ENCODE measurements at places on chromosomes 1 and 21.

GRCh38 chr1:30046751-30047150, 676.6 kb downstream of the MATN1 start:
- DNase-seq: no peak

GRCh38 chr1:59143133-59143487, 153.8 kb upstream of the FGGY start:
- DNase-seq: no peak

- no peak for DNase-seq
Measured at GRCh38 chr1:18531503-18531845, 50.7 kb downstream of the KLHDC7A start.

DNA sequence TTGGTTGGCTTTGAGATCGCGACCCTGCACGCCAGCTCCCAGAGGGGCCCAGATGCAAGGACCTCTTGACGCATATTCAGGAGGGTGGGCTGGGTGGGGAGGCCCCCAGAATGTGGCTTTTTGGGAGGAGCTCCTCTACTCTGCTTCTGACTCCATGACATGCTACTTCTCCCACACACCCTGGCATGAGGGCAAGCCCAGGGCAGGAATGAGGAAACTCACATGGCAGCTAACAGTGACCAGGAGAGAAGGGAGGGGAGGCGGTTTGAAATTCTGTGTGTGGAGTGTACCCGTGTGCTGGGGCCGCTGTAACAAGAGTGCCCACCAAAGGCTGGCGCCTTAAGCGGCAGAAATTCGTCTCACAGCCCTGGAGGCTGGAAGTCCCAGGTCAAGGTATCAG, 61.3 kb upstream of the GPR153 start:
- DNase-seq: no peak

DNA sequence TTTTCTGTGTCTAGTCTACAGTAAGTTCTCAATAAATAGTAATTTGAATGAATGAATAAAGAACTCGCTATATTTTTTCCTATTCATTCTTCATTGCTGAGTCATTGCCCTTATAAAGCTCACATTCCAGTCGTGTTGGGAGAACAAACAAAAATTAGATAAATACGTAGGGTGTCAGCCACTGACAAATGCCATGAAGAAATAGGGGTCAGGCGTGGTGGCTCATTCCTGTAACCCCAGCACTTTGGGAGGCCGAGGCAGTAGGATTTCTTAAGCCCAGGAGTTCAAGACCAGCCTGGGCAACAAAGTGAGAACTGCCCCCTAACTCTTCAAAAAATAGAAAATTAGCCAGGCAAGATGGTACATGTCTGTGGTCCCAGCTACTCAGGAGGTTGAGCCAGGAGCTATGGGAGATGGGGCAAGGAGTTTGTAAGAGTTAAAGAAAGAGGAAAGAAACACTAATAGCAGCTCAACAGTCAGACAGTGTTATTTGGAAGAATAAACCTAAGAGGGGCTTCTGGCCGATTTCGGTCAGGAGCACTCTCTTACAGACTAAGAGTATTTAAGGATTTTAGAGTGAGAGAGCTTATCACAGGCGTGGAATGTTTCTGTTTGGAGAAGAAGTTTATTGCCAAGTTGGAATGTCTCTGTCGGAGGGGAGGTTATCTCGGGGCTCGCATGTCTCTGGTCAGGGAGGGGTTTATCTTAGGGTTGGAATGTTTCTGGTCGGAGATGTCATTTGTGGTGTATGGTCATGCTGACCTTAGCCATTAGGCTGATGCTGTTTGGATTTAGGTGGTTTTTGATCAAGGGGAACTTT, 1.8 kb upstream of the CHML start:
- no peak for DNase-seq

- no peak for DNase-seq
Measured at GRCh38 chr21:16608209-16608830, 878.5 kb downstream of the USP25 start.

DNA sequence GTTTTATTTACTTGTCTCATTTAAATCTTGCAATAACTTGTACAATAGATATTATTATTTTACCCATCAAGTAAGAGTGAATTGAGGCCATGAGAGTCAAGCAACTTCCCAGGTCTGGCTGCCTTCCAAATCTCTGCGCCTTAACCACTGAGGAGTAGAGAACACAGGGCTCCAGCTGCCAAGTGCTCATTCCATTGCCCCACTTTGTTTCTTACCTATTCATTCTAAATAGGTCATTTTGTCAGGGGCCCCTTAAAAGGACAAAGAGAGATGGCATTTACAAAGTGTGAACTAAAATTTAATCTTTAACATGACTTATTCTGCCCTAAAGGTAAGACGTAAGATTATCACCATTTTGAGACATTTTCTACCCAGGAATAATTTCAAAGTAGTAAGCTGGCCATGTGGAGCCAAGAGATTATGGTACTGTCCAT, 3.5 kb downstream of the PPP1R15B start:
- DNase-seq: peak; percentile 56

GRCh38 chr21:17051054-17051453, 461.8 kb upstream of the CXADR start:
- DNase-seq: no peak

GRCh38 chr1:39635871-39636210, 3.6 kb downstream of the HEYL start:
- no peak for DNase-seq

DNA sequence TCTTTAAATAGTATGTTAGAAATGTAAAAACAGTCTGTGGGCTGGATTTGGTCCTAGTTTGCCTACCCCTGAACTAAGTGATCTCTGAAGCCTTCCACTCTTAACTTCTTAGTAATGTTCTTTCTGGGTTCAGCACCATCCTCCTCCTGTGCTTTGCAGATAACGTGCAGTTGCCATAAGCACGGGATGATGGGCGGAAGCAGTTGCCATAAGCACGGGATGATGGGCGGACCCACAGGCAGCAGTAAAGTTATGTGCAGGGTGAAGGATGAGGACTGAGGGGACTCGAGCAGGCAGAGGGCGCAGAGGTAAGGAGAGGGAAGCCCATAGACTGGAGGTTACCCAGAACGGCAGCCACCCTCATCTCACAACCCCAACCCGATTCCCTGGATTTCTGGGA, 25.6 kb downstream of the GPA33 start:
- DNase-seq: no peak

GRCh38 chr1:147625362-147625995, 44.8 kb downstream of the ACP6 start:
- no peak for DNase-seq

DNA sequence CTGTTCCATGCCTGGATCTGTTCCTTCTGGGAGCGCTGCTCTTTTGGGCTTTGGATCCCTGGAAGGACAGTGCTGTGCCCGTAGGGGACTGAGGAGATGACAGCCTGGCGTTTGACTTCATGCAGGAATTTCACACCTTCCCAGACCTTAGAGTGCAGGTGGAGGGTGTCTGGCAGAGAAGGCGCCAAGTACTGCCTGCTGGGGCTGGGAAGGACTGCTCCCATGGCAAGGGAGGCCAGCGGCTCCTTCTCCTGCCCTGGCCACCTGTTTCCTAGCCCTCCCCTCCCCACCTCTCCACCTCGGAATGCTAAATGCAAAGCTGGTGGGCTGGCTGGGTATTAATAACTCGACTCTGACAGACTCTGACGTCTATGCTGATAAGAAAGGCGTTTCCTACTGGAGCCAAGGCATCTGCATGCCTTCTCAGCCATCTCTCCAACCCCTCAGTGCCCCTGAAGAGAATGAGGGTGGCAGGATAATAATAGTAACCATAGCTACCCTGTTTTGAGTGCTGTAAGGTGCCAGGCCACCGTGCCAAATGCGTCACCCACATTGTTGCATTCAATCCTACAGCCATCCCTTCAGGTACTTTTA, 17.5 kb upstream of the PDIK1L start:
- DNase-seq: no peak

- no peak for DNase-seq
Measured at GRCh38 chr1:15425958-15426357, 12.3 kb upstream of the CTRC start.

GRCh38 chr1:17350928-17351446, 21.0 kb upstream of the PADI6 start:
- DNase-seq: no peak

GRCh38 chr1:67189953-67190352, 23.7 kb downstream of the IL23R start:
- DNase-seq: no peak

DNA sequence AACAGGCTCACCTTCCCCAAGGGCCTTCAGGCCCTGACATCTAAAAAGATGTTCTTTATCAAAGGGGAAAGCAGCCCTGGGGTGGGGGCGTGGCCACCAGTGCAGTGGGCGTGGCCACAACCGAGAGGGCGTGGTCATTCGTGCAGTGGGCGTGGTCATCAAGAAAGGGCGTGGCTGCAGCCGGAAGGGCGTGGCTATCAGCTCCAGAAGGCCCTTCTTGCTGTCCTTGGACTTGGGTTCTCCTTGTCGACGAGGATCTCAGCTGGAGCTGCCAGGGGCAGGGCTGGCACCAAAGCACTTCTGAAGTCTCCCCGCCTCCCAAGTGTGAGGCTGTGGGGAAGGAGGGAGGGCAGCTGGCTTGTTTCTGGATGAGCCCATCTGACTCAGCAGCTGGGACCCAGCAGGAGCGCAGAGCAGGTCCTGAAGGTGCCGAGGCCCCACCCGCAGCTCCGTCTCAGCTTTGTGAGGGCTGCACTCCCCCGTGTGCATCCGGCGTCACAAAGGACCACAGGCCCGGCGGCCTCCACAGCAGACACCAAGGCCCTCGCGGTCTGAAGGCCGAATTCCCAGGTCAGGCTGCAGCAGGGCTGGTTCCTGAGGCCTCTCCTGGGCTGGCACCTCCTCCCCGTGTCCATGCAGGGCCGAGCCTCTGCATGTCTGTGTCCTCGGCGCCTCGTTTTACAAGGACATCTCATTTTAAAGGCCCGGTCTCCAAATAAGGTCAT, 12.8 kb downstream of the PDE9A start:
- DNase-seq: no peak

- no peak for DNase-seq
Measured at GRCh38 chr1:176241385-176242015, 34.4 kb upstream of the COP1 start.
